ENCODE measurements at places on chromosomes 3 and 15. TPM values are rescaled to one million over a fixed set of nuclear protein-coding genes. Genes with fewer than 3 reads are reported as not detected.

GRCh38 chr3:28718074-28718849 lies 369.6 kb upstream of the AZI2 start:
- H3K4me3 ChIP-seq = no peak overlapping the region
- H3K27ac ChIP-seq = no peak overlapping the region
- H3K4me1 ChIP-seq = no peaks in the 10 kb centered on the region
- DNase-seq = no peak

GRCh38 chr3:24763393-24763792 lies 268.7 kb upstream of the THRB start:
- no peak overlapping the region for H3K27ac ChIP-seq
- no peaks in the 10 kb centered on the region for H3K27me3 ChIP-seq

Gene HGD
- 0.17 TPM for total RNA-seq

Gene TPRG1
- 7.9 TPM for total RNA-seq

Measured in spleen (tissue), 13 donors.